ENCODE measurements at places on chromosomes 7 and 10.
A peak's percentile ranks its signal among the peaks of the same experiment; 100 is the strongest.

GRCh38 chr7:96532428-96532935 is 177.2 kb downstream of the SEM1 start:
- no peak for DNase-seq

- DNase-seq = no peak
These were observed 59.9 kb upstream of the JAZF1 start for GRCh38 chr7:28240481-28240880.

GRCh38 chr10:71998119-71998839 is 34.1 kb downstream of the CHST3 start:
- DNase-seq = no peak

GRCh38 chr7:151695951-151696541 is 176.4 kb upstream of the RHEB start:
- DNase-seq = no peak

DNA sequence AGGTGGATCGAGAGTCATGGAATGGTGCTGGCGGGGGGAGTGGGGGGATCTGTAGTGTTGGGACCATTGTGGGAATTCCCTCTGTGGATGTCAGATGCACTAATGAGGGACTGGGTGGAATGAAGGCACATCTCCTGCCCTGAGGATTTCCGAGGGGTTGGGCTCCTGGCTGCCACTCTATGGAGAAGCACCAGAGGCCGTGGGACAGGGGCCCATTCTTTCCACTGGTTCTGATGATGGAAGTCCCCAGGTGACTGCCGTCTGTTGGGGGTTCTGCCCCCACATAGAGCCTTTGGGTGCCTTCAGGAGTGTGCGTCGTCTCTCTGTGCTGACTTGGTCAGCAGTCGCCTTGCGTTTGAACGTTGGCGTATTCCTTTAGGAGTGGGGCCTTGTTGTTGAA is 202.9 kb downstream of the GLRX3 start:
- DNase-seq = no peak

- DNase-seq = no peak
These were observed 246.1 kb downstream of the AUTS2 start for GRCh38 chr7:69844264-69844868.

- peak; percentile 47 for DNase-seq
These were observed 127.9 kb upstream of the NRBF2 start for GRCh38 chr10:63005246-63005645.

- no peak for DNase-seq
These were observed 92.3 kb upstream of the KDM7A start for GRCh38 chr7:140269004-140269638.

Measured in fibroblast of skin of left quadriceps (primary cell).